ENCODE measurements at places on chromosomes 4 and X.

DNA sequence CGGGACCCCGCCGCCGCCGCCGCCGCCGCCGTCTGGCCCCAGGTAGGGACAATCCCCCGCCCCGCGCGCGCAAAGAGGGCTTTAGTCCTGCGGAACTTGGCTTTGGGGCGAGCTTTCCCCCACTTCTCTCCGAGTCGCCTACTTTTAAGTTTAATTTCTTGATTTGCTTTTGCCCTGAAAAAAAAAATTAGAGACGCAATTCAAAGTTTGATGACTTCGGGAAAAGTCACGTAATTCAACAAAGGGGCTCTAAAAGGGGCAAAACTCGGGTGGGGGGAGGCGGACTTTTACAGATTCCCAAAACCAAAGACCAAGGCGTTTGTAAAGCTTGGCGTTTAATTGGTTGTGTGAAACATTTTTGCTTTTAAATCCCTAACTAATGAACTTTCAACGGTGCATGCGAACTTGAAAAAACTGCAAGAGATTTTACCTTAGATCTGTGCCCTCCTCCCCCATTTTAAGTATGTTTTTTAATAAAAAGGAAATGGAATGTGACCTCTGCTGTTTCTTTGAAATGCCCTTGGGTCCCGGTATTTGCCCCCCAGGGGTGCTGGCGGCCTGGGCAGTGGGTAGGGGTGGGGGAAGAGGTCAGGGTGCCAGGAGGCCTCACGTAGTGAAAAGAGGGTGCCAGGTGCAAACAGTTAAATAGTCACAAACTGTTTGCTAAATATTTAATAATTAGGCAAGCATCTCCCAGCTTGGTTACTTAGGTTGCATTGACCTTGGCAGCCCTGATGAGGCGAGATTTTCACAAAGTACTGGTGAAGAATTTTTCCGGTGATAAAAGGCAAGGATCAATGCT is 209.7 kb downstream of the NWD2 start:
- no peak for DNase-seq

GRCh38 chr4:38805530-38806145 is 1.0 kb upstream of the TLR1 start:
- DNase-seq = no peak

- DNase-seq = no peak
Observed at GRCh38 chr4:7195546-7196287, 3.4 kb downstream of the SORCS2 start.

DNA sequence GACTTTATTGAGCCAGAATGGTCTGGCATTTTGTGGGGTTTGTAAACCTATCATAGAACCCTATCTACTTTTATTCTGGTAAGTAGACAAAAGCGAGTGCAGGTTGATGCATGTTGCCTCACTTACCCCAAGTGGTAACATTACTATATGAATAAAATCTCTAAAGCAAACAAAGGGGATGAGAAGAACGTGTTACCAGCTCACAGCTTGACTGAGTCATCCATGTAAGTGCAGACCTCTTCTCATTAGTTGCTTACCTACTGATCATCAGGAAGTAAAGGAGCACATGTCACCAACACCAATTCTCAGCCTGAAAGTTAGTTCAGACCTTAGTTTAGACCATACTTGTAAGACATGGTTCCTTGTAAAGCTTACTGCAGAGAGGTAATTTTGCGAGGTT is 1328.3 kb downstream of the C4orf33 start:
- DNase-seq = no peak

DNA sequence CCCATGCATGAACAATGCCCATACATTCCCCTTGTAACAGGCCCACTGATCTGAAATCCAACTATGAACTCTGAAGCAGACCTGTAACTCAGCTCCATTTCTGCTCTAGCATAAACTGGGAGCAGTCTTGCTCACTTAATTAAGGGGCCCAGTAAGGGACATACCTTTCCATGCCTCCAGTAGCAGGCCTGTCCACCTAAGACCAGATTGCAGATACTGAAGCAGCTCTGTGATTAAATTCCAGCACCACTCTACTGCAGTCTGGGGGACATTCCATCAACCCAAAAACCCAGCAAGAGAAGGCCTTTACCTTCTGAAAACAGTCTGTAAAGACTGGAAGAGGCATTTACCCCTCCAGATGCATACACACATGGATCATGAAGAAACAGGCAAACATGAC is 162.0 kb upstream of the NEIL3 start:
- no peak for DNase-seq

DNA sequence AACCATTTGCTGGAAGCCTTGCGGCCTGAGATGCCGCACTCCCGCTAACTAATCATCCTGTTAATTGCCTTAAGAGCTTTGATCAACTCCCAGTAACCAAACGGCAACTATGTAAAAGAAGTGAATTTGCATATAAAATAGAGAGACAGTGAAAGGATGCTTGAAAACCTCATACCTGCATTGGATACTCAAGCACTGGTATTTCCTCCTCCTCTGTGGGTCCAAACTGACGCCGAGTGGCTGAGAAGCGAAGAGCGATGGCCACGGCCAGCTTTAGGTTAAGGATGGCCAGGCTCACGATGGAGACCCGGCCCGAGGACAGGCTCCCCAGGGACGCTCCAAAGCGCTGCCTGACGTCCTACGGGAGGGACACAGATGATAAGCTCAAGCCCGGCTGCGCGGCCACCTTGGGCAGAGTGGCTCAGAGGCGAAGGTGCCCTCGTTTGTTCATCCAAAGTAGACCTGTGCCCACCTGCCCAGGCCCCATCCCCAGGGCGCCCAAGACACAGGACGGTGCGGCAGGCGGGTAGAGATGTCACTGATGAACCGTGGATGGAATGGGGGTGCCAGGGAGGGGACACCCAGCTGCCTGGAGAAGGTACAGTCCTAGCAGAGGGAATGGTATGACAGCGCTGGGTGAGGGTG is 43.6 kb downstream of the ACOX3 start:
- no peak for DNase-seq

- no peak for DNase-seq
Observed at GRCh38 chr4:102693262-102693850, 67.4 kb downstream of the MANBA start.

DNA sequence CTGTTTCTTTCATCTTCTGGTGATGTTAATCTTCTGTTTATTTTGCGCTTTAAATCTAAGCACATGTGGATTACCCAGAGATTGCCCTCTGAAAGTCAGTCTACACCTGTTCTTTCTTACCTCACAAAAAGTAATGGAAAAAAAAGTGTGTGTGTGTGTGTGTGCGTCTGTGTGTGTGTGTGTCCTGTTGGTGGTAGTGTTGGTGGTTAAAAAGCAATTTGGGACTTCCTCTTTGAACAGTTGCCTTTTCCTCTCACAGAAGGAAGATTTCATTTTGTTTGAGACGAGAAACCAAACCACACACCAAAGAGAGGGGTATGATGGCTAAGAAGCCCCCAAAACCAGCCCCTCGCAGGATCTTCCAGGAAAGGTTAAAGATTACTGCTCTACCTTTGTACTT is at the start of gene STAP1:
Gene STAP1 (plus strand): TSS at position 235 of the 400 bp plus-strand sequence. CDS start 83 bp downstream, at position 318.
- no peak for DNase-seq

GRCh38 chr4:162634390-162634789 is 470.6 kb upstream of the FSTL5 start:
- no peak for DNase-seq

DNA sequence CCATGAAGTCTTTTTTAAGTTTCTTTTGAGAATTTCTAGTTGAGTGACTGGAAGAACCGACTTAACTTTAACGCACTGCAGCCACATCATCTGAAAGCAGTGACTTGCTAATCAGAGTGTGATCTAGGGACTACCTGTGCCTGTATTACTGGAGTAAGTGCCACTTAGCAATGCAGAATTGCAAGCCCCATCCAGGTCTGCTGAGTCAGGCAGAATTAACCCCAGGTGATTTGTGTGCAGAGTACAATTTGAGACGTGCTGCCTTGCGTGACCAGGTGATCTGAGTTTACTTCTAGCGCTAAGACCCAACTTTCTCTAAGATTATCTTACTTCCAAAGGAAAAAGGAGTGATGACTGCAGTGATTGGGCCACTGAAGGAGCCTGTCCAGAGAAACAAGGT is 85.3 kb downstream of the CLCN4 start:
- DNase-seq = no peak

- DNase-seq = no peak
Observed at GRCh38 chr4:41622787-41623186, 84.8 kb downstream of the LIMCH1 start.

GRCh38 chr4:24657768-24658617 is 73.6 kb upstream of the DHX15 start:
- no peak for DNase-seq

DNA sequence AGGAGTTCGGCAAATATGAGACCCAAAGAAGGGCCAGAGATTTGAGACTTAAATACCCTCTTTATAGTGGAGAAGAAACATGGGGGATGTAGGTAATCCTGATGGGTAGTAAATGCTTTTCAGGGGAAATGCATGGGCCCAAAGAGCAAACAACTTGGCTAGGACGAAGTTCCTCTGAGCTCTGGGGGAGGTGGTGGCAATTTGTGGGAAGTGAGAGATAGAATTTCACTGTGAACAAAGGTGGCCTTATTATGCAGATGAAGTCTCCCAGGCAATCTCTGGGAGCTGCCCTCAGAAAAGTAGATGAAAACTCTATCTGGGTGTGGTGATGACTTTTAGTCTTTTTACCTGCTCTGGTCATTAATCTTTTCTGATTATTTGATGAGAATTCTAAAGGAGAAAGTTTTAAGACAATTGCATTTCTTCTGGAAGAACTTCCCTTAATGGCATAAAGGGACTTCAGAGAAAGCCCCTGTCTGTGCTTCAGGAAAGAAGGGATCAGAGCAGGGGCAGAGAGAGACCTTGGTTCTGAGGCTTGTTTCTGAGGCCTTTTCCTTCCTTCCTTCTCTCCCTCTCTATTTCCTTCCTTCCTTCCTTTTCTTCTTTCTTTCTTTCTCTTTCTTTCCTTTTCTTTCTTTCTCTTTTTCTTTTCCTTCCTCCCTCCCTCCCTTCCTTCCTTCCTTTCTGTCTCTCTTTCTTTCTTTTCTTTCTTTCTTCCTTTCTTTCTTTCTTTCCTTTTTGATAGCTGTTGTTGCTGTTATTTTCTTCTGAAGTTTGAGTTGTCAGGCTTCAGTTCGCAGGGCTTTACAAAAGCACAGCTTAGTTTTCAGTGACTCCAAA is 37.5 kb upstream of the MAOA start:
- DNase-seq = no peak

GRCh38 chrX:11397680-11398079 is 104.5 kb downstream of the AMELX start:
- DNase-seq = no peak

- no peak for DNase-seq
Observed at GRCh38 chr4:73603271-73603710, 16.9 kb downstream of the RASSF6 start.

DNA sequence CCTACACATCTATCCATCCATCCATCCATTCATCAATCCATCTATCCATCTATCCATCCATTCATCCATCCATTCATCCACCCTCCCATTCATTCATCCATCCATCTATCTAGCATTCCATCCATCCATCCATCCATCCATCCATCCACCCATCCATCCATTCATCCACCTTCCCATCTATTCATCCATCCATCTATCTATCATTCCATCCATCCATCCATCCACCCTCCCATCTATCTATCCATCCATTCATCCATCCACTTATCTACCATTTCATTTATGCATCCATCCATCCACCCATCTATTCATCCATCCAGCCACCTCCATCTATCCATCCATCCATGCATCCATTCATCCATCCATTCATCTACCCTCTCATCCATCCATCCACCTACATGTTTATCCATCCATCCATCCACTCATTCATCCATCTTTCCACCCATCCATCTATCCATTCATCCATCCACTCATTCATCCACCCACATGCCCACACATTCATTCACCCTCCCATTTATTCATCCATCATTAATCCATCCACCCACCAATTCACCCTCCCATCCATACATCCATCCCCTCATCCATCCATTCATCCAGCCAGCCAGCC is 258.5 kb downstream of the CRLF2 start:
- DNase-seq = no peak

DNA sequence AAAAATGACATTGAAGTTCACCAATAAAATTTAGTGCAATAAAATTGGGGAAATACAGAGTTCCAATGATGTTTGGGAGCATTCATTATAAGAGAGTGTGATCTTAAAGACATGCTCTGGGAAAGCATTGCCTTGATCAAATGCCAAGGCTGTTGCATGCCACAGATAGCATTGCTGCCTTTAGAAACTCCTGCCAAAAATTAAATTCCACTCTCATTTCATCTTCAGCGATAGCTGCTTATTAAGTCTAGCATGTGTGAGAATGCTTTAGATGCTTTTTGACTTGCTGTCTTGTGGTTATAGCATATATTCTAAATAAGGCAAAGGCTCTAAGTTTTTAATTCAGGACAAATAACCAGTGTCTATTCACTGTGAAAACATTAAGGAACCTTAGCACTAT is 49.3 kb downstream of the NPNT start:
- no peak for DNase-seq

GRCh38 chr4:42359711-42360110 is 37.6 kb upstream of the SHISA3 start:
- no peak for DNase-seq

DNA sequence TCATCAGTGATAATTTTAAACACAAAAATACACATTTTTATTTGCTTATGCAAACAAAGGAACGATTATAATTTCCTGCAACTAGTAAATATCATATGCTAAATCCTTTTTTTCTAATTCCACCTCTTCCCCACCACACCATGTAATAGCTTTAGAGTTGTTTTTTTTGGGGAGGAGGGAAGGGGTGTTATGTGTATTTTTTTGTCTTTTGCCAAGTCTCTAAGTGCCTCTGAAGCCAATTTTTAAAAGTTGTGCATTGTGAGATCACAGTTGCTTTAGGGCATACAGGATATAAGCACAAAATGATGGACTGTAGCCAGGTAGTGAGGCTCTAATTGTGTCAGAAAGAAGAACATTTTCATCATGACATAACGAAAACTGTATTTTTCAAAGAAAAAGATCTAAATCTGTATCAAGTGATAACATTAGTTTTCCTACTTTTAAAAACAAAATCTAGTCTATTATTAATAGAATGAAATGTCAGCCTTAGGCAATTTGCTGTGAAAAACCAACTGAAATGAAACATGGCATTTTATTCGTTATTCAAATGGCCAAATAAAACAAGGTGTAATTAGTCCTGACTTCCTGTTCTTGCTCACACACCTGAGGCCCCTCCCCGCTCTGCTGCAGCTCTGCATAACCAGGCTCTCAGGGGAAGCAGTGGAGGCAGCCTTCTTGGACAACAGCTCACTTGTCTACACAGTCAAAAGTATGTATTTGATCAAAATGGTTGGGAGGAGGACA is 157.4 kb downstream of the PALLD start:
- no peak for DNase-seq

DNA sequence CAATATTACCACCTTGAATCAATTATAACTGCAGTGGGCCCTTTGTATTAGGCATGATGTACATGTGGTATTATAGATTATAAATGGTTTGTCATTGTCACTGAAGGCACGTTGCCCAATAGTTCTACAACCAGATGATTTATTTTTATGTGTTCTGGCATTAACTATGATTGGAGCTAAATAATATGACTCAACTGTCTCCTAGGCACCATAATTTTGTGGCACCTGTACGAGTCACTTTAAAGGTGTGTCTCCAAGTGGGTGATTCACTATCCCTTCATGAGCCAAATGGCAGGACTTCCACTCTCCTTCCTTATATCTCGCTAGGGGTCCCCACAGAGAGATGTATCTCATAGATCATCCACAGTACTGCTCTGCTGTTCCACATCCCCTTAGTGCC is 6.1 kb upstream of the SMPX start:
- DNase-seq = no peak

- peak; percentile 21 for DNase-seq
Observed at GRCh38 chrX:9885150-9885549, 82.0 kb upstream of the CLDN34 start.

GRCh38 chr4:88158489-88159228 is at the start of gene ABCG2:
TSS of gene ABCG2 (minus strand) at chr4:88158639. CDS start at chr4:88139995, 18,644 bp downstream.
- peak; percentile 10 for DNase-seq

GRCh38 chrX:106177106-106177981 is 9.2 kb downstream of the PWWP3B start:
- no peak for DNase-seq

Data from activated CD4-positive, alpha-beta T cell treated with anti-CD3 and anti-CD28 coated beads, Interleukin-2, amount 50 U/mL, for 4 hours (primary cell).